ENCODE measurements at places on chromosomes 1 and 21.
A peak's percentile ranks its signal among the peaks of the same experiment; 100 is the strongest.

DNA sequence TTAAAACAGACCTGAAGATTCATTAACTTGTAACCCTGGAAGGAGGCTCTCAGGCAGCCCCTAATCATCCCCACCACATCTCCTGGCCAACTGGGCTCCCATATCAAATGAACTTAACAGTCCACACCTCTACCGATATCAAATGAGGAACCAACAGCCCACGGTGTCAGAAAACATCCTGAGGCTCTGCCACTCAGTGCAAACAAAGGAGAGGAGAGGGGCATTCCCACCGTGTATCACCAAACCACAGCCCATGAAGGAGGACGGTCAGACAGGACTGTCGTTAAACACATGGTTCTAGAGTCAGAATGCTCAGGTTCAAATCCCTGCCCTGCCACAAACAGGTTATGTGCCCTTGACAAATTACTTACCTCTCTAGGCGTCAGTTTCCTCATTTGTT is 52.5 kb downstream of the ERI3 start:
- no peak for DNase-seq
- no peak overlapping the region for H3K27ac ChIP-seq
- H3K4me3 ChIP-seq: no peak overlapping the region
- peaks cover 29% of the 10 kb centered on the region for H3K36me3 ChIP-seq
- H3K27me3 ChIP-seq: no peaks in the 10 kb centered on the region

- H3K27me3 ChIP-seq: peaks cover 30% of the 10 kb centered on the region
- H3K27ac ChIP-seq: peak overlapping the region; percentile 90
- peak; percentile 83 for DNase-seq
- no peaks in the 10 kb centered on the region for H3K36me3 ChIP-seq
- H3K4me1 ChIP-seq: peaks cover 44% of the 10 kb centered on the region
- no peak overlapping the region for H3K4me3 ChIP-seq
Observed at GRCh38 chr1:10714337-10715114, 81.9 kb downstream of the CASZ1 start.

DNA sequence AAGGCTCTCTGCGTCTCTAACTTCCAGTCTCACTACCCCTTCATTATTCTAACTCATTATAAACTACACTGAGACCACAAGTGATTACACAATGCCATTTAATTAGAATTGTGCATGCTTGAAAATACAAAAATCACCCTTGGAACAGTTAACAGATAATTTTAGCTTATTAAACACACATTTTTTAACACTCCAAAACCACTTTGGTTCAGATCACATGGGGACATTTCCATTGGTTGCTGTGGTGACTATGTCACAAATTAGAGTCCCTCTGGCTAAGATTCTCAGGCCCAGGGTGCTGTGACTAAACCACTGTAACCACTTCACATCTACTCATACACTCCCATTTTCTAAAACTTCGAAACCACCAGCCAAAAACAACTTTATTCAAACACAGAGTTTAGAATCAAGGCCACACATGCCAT is 43.0 kb downstream of the JAK1 start:
- no peak overlapping the region for H3K27ac ChIP-seq
- no peaks in the 10 kb centered on the region for H3K4me1 ChIP-seq
- no peak overlapping the region for H3K4me3 ChIP-seq

DNA sequence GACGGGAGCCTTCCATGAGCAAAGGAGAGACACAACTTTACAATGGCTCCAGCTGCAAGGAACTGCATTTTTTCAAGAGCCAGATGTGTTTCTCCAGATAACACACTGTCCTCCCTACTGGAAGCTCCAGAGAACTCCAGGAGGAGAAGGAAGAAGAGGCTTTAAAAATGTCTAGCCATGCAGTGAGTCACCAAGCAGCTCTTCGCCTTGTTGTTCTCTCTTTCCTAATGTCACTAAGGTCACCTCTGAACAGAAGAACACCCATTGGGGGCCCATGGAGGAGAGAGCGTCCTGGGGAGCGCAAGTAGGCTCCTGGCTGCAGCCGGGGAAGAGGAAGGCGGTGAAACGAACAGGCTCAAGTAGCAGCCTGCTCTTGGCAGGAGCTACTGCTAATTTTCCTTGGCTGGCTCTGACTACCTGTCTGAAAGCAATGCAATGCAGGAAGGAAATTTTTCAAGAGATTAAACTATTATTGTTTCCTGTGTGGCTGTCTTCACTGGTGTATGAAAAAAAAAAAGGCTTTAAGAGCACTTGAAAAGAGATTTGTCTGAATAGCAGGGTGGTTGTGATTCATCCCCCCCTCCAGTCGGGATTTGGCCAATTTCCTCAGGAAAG is 321.9 kb downstream of the SETD4 start:
- H3K27ac ChIP-seq: no peak overlapping the region
- no peaks in the 10 kb centered on the region for H3K36me3 ChIP-seq
- no peak for DNase-seq
- H3K4me3 ChIP-seq: no peak overlapping the region

- H3K27me3 ChIP-seq: peaks cover 14% of the 10 kb centered on the region
- no peaks in the 10 kb centered on the region for H3K36me3 ChIP-seq
- peaks cover 4% of the 10 kb centered on the region for H3K4me1 ChIP-seq
Observed at GRCh38 chr1:24292887-24293286, 26.3 kb upstream of the GRHL3 start.

- no peaks in the 10 kb centered on the region for H3K36me3 ChIP-seq
- H3K4me3 ChIP-seq: peak overlapping the region; percentile 5
- no peak for DNase-seq
- H3K4me1 ChIP-seq: no peaks in the 10 kb centered on the region
- H3K27ac ChIP-seq: no peak overlapping the region
Observed at GRCh38 chr1:70745199-70745598, 302.4 kb downstream of the PTGER3 start.

DNA sequence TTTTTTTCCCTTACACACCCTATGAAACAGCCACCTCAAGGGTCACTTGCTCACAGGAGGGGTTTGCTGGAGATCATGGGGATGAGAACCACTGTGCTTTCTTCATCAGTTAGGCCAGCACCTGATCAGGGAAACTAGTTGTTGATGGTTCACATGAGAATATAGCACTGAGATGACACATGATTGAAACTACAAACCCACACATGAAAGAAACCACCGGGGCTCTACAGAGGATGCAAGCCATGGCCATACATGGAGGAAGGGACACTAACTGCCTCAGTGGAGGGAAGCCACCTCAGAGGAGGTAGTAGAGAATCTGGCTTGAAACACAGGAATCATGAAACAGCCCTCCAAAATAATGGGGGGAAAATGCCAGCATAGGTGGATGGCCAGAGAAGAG is 63.2 kb downstream of the PRKAB2 start:
- H3K36me3 ChIP-seq: no peaks in the 10 kb centered on the region
- no peak overlapping the region for H3K4me3 ChIP-seq
- H3K27ac ChIP-seq: no peak overlapping the region

DNA sequence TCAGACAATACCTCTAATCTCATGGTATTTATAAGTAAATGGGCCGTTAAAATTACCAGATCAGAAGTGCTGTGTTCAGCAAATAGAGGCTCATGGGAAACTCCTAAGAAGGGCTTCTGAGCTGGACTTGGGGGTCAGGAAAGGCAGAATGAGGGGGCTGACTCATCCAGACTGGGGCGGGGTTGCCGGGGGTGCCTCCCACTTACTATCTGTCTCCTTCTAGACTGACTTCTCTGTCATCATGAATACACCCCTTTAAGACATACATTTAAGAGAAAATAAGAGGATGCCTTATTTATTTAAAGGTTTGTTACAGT is 96.0 kb upstream of the ERRFI1 start:
- H3K4me3 ChIP-seq: no peak overlapping the region
- H3K4me1 ChIP-seq: no peaks in the 10 kb centered on the region
- DNase-seq: no peak

- H3K27ac ChIP-seq: no peak overlapping the region
- no peaks in the 10 kb centered on the region for H3K4me1 ChIP-seq
- no peak overlapping the region for H3K4me3 ChIP-seq
Observed at GRCh38 chr1:228668553-228669241, 66.6 kb upstream of the RHOU start.

DNA sequence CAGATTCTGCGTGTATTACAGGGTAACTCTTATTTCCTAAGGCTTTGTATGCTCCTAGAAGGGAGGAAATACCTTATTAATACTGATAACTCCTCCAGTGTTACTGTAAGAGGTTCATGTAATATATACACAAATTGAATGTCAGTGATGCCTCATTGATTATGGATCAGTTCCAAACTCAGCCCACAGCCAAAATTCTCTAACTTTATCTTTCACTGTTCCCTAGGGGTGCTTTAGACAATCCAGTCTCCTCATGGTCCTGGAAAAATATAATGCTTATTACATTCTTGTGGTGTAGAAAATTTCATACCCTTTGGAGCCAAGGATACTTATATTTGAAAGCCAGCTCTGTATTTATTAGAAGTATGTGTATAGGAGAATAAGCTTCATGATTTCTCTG is 73.0 kb downstream of the NGF start:
- H3K4me3 ChIP-seq: no peak overlapping the region
- no peaks in the 10 kb centered on the region for H3K36me3 ChIP-seq
- no peaks in the 10 kb centered on the region for H3K4me1 ChIP-seq
- no peak overlapping the region for H3K27ac ChIP-seq
- no peak for DNase-seq

DNA sequence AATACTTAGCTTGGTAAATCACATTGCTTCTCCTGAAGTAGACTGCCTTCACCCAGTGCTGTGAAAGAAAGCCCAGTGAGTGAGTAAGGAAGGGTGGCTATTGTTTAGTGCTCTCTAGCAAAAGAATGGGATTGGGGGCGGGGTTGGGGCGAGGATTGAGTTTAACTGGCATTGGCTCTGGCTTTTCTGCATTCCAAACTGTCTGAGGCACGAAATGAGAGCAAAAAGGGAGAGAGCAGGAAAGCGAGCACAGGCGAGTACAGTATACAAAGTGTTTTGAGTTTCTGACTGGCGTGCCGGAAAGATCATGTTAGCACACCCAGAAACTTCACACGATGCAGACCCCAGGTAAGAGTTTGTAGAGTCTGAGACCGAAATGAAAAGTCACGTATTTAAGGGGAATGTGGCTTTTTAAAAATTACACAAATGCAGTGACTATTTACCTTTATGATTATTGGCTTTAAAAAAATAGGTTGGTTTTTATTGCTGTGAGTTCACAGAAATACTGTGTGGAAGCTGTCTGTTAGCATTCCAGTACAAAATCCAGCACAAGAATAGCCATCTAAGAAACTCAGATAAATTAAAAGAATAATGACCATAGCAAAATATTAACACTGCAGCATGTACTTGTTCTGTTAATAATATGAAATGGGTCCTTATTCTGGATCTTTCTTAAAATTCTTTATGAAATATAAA is 155.4 kb downstream of the CLEC20A start:
- peaks cover 7% of the 10 kb centered on the region for H3K4me1 ChIP-seq
- H3K36me3 ChIP-seq: no peaks in the 10 kb centered on the region
- H3K4me3 ChIP-seq: peak overlapping the region; percentile 46
- DNase-seq: peak; percentile 79
- no peaks in the 10 kb centered on the region for H3K27me3 ChIP-seq

- DNase-seq: no peak
- peaks cover 70% of the 10 kb centered on the region for H3K36me3 ChIP-seq
- no peak overlapping the region for H3K27ac ChIP-seq
- H3K27me3 ChIP-seq: no peaks in the 10 kb centered on the region
Observed at GRCh38 chr1:89887270-89887669, 66.4 kb downstream of the LRRC8D start.

GRCh38 chr1:214331180-214331579 is 50.2 kb downstream of the SMYD2 start:
- H3K4me3 ChIP-seq: no peak overlapping the region
- H3K4me1 ChIP-seq: no peaks in the 10 kb centered on the region
- H3K36me3 ChIP-seq: no peaks in the 10 kb centered on the region
- DNase-seq: no peak
- no peaks in the 10 kb centered on the region for H3K27me3 ChIP-seq

- H3K4me3 ChIP-seq: no peak overlapping the region
- H3K36me3 ChIP-seq: no peaks in the 10 kb centered on the region
- peaks cover 2% of the 10 kb centered on the region for H3K4me1 ChIP-seq
- DNase-seq: no peak
- no peak overlapping the region for H3K27ac ChIP-seq
Observed at GRCh38 chr1:101407505-101408211, 170.8 kb downstream of the S1PR1 start.

GRCh38 chr1:19730793-19731192 is 66.1 kb downstream of the HTR6 start:
- peak; percentile 29 for DNase-seq
- no peak overlapping the region for H3K4me3 ChIP-seq
- no peaks in the 10 kb centered on the region for H3K27me3 ChIP-seq
- H3K4me1 ChIP-seq: no peaks in the 10 kb centered on the region
- H3K36me3 ChIP-seq: no peaks in the 10 kb centered on the region

- H3K4me3 ChIP-seq: no peak overlapping the region
- H3K27ac ChIP-seq: peak overlapping the region; percentile 34
- H3K36me3 ChIP-seq: no peaks in the 10 kb centered on the region
- peaks cover 18% of the 10 kb centered on the region for H3K4me1 ChIP-seq
Observed at GRCh38 chr1:46757247-46757955, 38.5 kb upstream of the EFCAB14 start.

DNA sequence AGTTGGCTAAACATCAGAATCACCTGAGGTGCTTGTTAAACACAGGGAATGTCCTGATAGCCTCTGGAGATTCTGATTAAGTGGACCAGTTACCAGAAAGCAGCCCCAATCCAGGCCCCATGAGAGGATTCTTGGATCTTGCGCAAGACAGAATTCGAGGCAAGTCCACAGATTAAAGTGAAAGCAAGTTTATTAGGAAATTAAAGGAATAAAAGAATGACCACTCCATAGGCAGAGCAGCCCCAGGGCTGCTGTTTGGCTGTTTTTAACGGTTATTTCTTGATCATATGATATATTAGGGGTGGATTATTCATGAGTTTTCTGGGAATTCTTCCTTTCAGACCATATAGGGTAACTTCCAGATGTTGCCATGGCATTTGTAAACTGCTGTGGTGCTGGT is 176.2 kb downstream of the ROR1 start:
- no peaks in the 10 kb centered on the region for H3K36me3 ChIP-seq
- H3K4me1 ChIP-seq: peaks cover 12% of the 10 kb centered on the region
- no peak for DNase-seq
- no peak overlapping the region for H3K27ac ChIP-seq

DNA sequence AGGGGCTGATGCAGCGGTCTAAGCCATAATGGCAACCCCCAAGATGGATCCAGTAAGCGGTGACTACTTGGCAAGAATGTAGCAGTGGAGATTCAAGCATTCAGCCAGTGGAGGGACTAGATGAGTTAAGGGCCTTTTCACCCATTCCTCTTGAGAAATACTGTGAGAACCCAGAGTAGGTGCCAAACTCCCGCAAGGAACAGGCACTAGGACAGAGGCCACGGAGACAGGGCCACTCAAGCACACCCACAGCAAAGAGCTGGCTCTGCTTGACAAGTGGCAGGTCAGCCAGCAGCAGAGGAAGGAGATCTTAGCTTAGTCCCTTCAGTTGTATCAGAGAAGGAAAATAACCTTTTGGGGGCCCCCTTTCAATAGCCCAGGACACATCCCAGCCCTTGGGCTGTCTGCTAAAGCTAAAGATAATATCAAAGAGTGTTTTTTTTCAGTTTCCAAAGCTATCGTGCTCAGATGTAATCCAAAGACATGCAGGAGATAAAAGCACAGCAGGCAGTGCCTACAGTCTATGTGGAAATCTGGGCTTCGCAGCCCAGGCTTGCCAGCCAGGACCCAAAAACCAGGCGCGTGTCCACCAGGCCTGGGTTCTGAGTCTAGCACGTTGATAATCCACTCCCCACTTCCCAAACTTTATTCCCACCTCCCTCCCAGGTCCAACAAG is 62.0 kb upstream of the GOLT1A start:
- peaks cover 12% of the 10 kb centered on the region for H3K4me1 ChIP-seq
- H3K27me3 ChIP-seq: no peaks in the 10 kb centered on the region
- no peak overlapping the region for H3K4me3 ChIP-seq
- no peak for DNase-seq
- H3K27ac ChIP-seq: no peak overlapping the region

- H3K36me3 ChIP-seq: no peaks in the 10 kb centered on the region
- H3K27ac ChIP-seq: no peak overlapping the region
- no peaks in the 10 kb centered on the region for H3K4me1 ChIP-seq
- H3K4me3 ChIP-seq: no peak overlapping the region
- no peak for DNase-seq
Observed at GRCh38 chr1:207398986-207399385, 55.1 kb upstream of the CR2 start.

Data from neuronal stem cell (in vitro differentiated cells).